ENCODE measurements at places on chromosomes 4 and X.

GRCh38 chr4:93810340-93810992 is 18.1 kb upstream of the ATOH1 start:
- DNase-seq = no peak

DNA sequence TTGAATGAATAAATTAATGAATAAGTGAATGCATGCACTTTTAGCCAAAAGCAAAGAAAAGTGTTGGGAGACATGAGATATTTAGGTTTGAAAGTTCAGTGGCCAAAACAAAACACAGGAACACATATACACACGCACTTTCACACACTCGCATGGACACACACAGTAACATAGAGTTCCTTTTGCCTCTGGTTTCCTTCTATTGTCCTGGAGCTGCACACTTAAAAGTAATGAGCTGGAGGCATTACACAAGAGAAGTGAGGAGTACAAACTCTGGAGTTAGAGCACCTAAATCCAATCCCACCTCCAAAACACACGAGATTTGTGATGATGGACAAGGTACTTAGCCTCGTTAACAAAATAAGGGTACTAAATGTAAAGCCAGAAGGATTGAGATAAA is 18.7 kb downstream of the PPA2 start:
- no peak for DNase-seq

- no peak for DNase-seq
These were observed 5.6 kb downstream of the CYSLTR1 start for GRCh38 chrX:78321809-78322208.

- no peak for DNase-seq
These were observed 24.8 kb downstream of the HHIP start for GRCh38 chr4:144670776-144671175.

DNA sequence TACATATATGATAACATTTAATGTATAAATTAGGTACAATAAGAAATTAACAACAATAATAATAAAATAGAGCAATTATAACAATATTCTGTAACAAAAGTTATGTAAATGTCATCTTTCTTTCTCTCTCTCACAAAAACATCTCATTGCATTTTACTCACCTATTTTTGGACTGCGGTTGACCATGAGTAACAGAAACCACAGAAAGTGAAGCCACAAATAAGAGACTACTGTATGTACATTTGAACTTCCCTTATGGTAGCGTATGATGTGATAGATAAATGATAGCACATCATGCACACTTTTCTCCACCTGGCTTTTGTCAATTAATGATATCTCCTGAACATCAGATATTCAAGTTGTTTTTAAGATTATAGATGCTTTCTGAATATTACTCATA is 80.5 kb downstream of the HNRNPD start:
- no peak for DNase-seq

GRCh38 chr4:76902233-76902890 is 4.4 kb upstream of the SOWAHB start:
- no peak for DNase-seq

DNA sequence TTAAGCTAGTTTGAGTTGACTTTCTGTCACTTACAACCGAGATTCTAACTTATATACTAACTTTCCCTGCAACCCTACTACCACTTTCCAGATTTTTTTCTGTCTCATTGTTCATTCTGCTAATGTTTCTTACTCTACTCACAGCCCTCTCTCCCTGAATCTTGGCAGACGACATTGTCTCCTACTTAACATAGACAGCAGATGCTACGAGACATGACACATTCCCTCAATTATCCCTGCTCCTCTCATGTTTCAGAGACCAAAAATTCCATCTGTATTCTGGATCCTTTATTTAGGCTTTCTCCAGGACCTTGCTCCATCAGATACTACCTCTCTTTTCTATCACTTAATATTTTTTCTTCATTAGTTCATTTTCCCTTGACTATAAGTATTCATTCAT is 379.1 kb upstream of the TEX13C start:
- DNase-seq = no peak
